ENCODE measurements at places on chromosomes 4 and X.

GRCh38 chr4:2141762-2142451, 82.8 kb downstream of the NAT8L start:
- no peak for DNase-seq

DNA sequence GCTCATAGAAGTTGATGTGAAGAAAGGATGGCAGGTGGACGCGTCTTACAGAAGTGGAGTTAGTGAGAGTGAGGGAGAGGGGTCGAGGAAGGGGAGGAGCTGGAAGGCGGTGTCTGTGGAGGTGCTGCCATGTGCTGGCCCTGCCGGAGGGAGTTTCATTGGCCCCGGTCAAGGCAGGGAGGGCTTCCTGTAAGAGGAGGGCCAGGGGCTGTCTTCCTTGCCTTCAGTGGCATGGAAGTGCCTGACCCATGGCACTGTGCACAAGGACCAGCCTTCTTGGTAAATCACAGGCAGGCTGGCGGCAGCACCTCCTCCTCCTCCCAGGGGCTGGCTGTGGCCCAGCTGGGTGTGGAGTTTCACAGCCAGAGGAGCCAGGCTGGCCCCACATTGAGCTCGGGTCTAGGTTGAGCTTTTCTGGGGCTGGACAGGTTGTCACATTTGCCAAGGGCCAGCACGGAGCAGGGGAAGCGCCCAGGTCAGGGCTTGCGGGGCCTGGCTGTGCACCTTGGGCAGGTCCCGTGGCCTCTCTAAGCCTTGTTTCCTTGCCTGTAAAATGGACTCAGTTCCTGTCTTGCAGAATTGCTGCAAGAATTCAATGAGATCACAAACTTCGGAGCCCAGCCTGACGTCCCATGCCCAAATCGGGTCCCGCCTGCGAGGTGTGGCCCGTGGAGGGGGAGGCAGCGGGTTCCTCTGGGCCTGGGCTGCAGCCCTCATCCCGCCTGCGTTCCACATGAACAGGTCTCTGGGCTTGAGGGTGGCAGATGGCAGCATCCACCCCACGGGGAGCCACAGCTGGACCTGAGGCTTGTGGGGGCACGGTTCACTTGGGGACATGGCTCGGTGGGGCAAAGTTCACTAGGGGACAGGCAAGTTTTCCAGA, 7.0 kb downstream of the HTRA3 start:
- no peak for DNase-seq

GRCh38 chrX:41616255-41616654, 72.5 kb upstream of the GPR34 start:
- DNase-seq = no peak

DNA sequence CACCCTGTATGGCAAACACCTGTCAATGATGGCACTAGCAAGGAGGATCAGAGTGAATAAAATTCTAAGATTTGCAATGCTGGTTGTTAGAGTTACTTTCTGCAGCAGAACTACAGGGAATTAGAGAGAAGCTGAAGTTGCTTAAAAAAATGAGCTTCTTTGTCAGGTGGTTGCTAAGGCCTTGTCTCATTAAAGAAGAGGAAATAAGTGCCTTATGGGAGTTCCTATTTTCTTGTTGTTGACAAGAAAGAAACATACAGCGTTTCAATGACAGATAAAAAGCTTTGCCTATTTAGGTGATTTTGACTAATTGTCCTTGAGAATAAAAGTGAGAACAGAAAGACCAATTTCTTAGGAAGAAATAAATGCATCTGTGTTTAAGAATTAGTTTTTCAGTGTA, 106.0 kb upstream of the ARHGAP24 start:
- DNase-seq = no peak

- DNase-seq = no peak
These were observed 1150.1 kb downstream of the STIM2 start for GRCh38 chr4:28010577-28011240.

- DNase-seq = no peak
These were observed 277.1 kb upstream of the DIAPH2 start for GRCh38 chrX:96407501-96407900.

- DNase-seq = no peak
These were observed 1.5 kb downstream of the KLHL2 start for GRCh38 chr4:165208741-165209388.

- no peak for DNase-seq
These were observed 529.7 kb upstream of the BOD1L1 start for GRCh38 chr4:14157262-14157661.

DNA sequence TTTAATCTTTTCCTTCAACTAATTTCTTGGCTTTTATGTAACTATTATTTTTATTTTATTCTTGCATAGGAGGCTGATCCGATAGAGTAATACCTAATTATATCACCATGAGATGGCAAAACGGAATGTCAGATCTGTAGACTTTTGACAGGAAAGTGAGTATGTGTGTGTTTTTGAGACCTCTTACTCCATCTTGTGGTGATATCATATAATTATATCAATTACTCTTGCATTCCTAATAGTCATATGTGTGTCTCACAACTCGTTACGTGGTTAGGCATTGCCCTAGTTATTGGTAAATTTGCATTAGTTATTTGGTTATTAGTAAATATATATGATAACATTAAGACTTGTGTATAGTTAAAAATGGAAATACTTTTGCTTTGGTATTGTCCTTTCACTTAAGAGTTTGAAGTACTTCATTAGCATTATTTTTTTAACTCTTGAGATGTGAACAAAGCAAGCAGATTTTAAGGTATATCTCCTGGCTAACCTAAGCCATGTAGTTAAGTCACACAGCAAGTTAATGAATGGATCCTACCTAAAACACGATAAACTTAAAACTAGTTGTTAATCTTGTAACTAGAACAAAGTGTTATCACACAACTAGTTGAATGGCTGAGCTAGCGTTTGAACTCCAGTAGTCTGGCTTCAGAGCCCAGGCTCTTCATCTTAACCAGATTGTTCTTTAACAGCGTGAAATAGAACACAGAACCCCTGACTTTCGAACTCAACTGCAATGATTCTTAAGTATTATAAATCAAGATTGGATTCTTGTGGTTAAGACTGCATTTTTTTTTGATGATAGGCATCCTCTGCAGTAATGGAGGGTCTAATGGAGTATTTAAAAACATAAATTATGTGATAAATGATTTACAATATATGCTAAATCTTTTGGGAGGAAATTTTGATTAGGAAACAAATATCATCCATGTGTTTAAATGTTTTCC, 67.1 kb downstream of the PGRMC2 start:
- DNase-seq = no peak

DNA sequence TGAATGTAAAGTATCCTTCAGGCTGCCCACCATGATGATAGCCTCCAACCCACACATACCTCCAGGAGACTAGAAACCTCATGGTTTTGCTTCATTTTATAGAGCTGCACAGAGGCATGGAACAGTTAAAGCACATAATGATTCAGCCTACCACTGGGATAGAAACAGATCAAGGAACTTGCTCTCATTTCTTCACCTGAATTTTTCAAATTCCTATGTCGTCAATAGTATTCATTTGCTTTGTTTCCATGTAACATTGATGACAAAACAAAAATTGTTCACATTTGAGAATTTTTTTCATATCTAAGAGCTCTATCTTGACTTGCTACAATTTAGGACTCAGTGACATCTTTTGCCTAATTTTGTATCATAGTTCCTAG, 51.5 kb upstream of the ATOH1 start:
- no peak for DNase-seq

GRCh38 chr4:26860922-26861433, 337 bp downstream of the STIM2 start:
- DNase-seq = no peak

DNA sequence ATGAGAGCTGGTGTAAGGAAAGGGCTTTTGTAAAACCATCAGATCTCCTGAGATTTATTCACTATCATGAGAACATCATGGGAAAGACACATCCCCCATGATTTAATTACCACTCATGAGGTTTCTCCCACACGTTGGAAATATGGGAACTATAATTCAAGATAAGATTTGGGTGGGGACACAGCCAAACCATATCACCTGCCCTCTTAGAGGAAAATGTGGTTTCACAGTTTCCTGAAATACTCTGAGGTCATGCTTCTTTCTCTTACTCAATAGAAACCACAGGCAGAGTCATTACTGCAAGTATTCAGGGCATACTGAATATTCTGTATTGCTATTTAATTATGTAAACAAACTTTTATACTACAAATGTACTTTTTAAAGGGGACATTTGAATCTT, 1453.3 kb downstream of the PCDH18 start:
- no peak for DNase-seq

GRCh38 chr4:29311247-29311646, 1408.9 kb upstream of the PCDH7 start:
- no peak for DNase-seq

GRCh38 chr4:147550626-147551246, 66.5 kb upstream of the TMEM184C start:
- DNase-seq = no peak

DNA sequence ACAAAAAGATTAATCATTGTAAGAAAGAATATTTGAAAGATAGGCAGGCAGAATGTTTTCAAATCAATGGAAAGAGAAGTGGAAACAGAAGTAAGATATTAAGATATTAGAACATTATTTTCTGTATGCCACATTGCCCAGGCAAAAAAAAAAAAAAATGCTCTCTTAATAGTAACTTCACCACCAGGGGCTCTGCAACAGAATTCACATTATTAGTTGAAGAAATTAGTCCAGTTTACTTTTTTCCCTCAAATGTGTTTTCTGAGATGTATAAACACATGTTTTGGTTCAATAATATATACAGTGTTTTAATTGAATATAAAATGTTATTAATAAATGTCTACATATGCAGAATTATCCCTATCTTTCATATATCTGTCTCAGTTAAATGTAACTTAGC, 78.0 kb upstream of the ADAD1 start:
- DNase-seq = no peak

DNA sequence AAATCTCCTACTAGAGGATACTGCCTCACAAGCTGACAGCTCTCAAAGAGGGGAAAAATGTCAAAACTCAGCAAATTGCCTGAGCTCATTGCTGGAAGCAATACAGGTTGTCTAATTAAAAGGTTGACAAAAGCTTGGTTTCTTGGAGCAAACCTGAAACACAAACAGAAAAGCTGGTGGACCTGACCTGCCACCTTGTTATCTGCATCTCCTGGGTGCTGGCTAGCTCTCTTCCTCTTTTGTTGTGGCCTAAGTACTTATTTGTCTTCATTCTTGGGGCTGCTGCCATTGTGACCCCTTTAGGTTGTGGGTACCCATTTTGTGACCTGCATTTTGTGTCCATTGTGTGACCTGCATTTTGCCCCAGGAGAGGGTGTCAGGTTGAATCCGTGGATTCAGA, 184.5 kb downstream of the KIT start:
- no peak for DNase-seq

GRCh38 chr4:123463869-123464268, 67.3 kb downstream of the SPRY1 start:
- no peak for DNase-seq

GRCh38 chrX:123525123-123525725, 207.6 kb downstream of the THOC2 start:
- no peak for DNase-seq

- no peak for DNase-seq
These were observed 20.6 kb upstream of the TEX13A start for GRCh38 chrX:105241056-105241455.

DNA sequence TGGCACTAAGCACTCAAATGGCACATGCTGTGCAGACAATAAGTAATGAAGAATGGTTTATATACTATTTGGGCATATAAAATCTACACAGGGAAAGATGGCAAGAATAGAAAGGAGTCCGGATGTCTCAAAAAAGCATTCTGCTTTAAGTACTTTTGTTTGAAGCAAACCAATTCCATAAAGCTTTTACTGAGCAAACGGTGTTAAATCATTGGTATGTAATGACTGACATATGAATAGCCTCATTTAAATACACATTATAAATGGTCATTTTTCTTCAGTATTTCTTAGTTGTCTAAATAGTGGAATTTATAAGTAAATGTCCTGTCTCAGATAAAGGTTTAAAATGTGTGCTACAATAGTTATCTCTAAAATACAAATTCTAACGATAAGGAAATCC, 6.0 kb downstream of the FBXO8 start:
- DNase-seq = no peak

GRCh38 chrX:109889289-109890006, 113.5 kb upstream of the TMEM164 start:
- no peak for DNase-seq

GRCh38 chrX:15785176-15785750, 5.0 kb upstream of the ZRSR2 start:
- no peak for DNase-seq

DNA sequence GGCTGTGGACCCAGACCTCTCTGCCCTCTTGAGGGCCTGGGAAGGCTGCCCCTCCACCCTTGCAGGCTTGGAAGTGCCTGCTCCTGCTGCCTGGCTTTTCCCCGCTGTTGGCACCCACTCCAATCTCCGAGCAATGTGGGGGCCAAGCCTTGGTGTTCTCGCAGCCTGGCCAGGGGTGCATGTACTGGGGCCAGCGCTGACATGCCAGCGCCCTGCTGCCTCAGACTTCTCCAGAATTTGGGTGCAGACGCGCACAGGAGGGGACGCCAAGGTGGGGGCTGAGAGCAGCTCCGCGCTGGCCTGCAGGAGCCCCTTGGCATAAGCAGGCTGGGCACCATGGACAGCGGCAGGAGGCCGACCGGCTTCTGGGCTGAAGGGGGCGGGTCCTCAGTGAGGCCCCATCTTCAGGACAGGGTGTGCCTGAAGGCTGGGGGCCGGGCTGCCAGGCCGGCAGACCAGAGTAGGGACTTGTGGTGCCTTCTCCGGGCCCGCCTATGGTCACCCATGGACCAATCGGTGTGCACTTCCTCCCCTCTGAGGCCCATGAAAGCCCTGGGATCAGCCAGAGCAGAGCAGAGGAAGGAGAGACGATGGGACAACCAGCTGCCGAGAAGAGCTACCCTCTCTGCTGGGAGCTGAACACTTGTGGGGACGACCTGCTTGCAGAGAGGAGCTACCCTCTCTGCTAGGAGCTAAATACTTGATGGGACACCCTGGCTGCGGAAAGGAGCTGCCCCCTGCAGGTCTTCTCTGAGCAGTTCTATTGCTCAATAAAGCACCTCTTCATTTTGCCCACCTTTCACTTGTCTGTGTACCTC, 118.3 kb downstream of the DNAAF6 start:
- DNase-seq = no peak

- no peak for DNase-seq
These were observed 30.7 kb downstream of the TSC22D3 start for GRCh38 chrX:107744868-107745267.

GRCh38 chrX:148976571-148977400, 476.4 kb downstream of the AFF2 start:
- no peak for DNase-seq

GRCh38 chr4:88759895-88760290, 62.3 kb upstream of the NAP1L5 start:
- DNase-seq = no peak

- DNase-seq = no peak
These were observed 24.8 kb upstream of the EOLA2 start for GRCh38 chrX:149962859-149963757.

GRCh38 chr4:175253184-175253902, 335.2 kb downstream of the ADAM29 start:
- no peak for DNase-seq

GRCh38 chr4:127586922-127587571, 45.7 kb upstream of the INTU start:
- DNase-seq = no peak

All from NCI-H187 treated with DMSO at 0.1 percent for 48 hours (cell line).